ENCODE measurements at places on chromosomes 5 and 9.

DNA sequence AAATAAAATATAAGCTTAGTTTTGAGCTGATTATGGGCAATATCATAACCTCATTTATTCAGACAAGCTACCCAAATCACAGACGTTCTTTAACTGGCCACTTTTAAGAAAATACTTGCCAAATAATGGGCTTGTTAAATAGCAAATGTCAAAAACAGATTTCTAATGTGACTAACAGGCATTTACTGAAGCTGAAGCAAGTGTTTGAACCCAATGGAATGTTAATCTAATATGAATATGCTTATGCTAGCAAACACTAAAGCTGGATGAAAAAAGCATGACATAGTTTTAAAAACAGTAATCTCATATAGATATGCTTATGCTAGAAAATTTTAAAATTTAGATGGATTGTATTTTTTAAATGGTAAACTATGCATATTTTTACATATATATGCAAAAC is 411.6 kb upstream of the PTGER4 start:
- no peak for DNase-seq

DNA sequence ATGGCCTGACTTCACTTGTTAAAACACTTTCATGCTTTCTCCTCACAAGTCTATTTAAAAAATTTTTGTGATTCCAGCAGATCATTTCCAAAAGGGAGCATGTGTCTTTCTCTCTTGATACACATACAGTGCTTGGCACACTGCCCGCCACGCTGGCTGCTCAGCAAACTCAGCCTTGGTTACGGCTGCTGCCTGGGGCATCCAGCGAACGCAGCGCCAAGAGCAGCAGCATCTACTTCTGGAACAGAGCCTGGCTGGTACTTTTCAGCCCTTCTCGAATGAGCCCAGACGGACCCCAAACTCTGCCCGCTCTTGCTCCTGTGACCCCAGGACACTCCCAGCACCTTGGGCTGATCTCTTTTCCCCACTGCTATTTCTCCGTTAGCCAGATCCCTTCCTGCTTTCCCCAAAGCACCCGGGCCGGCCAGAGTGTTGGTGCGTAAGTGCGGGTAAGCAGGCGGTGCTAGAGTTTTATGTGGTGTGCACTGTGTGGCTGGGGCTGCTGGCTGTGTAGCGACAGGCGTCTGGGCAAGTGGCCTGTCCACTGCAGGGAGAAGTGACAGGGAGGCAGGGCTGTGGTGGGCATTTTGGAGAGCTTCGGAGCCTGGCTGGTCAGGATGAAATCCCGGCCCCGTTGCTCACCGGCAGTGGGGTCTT is 73.2 kb downstream of the SH3PXD2B start:
- DNase-seq: no peak

- DNase-seq: no peak
Observed at GRCh38 chr9:136257381-136258298, 12.0 kb upstream of the QSOX2 start.

DNA sequence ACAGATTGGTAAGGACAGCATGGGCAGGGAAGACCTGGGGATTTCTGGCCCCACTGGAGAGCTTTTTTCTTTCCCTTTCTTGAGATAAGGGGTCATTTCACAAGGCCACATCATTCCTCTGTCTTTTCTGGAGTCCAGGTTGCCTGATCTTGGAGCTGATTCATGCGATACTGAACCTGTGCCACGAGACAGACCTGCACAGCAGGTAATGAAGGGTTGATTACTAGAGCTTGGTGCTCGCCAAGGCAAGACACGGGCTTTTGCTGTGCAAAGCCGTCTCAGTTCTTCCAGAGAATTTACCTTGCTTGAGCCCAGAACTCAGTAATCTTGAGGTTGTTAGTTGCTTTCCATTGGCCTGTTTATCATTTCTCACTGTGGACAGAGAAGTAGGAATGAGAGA is 39.2 kb downstream of the NUP188 start:
- DNase-seq: no peak

DNA sequence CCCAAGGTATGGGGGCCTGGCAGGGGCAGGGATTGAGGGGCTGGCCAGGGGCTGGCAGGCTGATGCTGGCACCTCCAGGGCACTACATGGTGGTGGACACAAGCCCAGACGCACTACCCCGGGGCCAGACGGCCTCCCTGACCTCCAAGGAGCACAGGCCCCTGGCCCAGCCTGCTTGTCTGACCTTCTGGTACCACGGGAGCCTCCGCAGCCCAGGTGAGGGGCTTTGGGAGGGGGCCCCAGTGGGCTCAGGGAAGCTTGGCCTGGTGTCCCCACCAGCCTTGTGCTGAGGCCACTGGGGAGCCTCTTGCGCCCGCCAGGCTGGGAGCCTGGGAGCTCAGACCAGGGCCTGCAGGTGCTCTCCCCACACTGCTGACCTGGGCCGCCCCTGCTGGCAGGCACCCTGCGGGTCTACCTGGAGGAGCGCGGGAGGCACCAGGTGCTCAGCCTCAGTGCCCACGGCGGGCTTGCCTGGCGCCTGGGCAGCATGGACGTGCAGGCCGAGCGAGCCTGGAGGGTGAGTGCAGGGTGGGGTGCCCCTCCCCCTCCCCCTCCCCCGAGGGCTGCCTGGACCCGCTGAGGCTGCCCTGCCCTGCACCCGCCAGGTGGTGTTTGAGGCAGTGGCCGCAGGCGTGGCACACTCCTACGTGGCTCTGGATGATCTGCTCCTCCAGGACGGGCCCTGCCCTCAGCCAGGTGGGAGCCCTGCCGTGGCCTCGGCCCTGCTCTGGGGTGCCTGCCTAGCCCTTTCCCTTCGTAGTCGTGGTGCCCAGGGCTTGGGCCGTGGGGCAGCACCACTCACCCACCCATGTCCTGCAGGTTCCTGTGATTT is 5.7 kb downstream of the MAMDC4 start:
- no peak for DNase-seq

DNA sequence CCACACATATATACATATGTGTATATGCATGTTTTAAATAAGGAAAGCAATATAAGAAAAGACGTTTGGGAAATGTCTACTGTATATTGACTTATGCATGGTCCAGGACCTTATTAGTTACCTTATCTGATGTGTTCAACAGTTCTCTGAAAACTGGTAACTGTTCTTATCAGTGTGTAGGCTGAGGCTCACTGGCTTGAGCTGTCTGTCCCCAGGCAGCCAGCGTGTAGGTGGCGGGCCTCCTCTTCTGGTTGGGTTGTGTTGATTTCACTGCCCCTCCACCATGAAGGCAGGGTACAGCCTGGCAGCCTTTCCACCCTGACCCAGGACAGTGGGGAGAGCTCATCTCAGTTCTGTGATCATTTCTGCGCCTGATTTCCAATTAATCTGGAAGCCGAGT is 38.7 kb upstream of the SEMA4D start:
- no peak for DNase-seq

- no peak for DNase-seq
Observed at GRCh38 chr9:135214054-135214640, 126.7 kb downstream of the OLFM1 start.

DNA sequence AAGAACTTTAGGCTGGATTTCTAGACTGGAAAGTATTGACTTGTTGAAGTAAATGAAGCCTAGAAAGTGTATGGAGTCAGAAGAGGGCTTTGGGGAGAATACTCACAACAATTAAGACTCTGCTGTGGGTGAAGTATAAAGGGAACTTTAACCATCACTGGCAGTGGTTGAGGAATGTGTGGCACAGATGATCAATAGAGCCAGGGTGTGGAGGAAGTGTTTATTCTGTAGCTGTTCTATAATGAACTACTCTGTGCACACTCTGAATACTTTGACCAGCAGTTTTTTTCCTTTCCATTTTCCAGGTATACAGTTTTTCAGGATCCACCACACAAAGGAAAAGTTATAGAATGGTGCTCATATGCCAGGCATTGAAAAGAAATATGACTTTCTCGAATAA is 106.7 kb downstream of the SCAMP1 start:
- DNase-seq: no peak

DNA sequence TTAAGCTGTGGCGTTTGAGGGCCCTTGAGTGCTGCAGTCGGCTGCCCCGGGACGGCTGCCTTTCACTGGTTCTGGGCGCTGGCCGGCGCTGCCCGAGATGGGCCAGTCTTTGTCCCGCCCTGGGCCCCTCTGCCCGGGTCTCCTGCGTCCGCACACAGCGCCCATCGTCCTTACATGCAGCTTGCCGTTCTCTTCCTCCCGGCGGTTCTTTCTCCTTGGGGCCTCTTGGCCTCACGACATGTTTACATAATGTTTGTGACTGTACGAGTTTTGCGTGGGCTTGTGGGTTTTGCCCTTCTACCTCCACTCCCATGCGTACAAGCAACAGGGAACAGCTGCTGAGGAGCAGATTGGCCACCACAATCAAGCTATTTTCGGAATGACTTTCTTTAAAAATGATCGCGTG is 618 bp downstream of the TNPO1 start:
- DNase-seq: peak; percentile 88

- DNase-seq: no peak
Observed at GRCh38 chr5:142870532-142871362, 100.6 kb downstream of the ARHGAP26 start.

DNA sequence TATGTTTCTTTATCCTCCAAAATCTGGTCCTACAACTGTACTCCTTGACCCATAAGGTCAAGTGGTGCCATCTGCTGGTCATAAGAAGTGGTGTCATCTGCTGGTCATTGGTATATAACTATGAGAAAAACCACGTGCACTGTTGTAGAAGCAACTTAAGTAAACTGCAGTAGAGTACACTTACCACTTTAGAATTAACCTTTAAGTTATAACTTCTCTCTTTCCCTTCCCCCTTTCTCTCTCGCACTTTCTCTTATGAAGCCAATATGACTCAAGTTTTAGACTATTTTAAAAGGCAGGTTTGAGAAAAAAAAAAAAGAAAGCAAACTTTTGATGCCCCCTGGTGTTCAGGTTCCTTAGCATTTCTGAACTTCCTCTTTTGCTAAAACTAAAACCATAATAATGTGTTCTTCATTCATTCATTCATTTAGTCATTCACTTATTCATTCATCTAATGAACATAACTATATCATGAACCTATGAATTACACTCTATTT is 12.8 kb upstream of the MTAP start:
- DNase-seq: peak; percentile 80

- no peak for DNase-seq
Observed at GRCh38 chr9:85009251-85009650, 339.7 kb downstream of the NTRK2 start.

DNA sequence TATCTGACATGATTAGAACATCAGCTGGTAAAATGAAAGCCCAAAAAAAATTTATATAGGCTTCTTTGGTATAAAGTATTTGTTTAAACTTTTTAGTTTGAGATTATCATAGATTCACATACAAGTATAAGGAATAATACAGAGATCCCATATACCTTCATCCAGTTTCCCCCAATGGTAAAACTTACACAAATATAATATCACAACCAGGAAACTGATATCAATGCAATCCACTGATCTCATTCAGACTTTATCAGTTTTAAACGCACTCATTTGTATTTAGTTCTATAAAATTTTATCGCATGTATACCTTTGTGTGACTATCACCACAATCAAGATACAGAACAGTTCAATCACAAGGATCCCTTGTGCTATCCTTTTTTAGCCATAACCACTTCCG is 3.8 kb downstream of the FAM114A2 start:
- DNase-seq: no peak

DNA sequence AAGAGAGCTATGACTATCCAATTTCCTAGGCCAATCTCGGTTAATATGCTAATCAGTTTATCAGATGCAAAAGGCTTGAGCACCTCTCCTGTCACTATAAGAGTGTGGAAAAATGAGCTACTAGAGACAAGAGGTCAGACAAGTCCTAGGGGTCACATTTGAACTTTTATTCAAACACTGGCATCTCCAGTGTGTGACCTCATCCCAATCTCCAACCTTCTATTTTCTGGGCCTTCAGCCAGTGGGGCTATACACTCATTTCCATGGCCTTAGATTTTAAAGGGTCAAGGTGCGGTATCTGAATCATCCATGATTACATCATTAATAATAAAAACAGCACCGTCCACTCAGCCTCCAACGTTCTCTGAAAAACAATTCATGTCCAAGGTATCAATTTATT is 139.6 kb upstream of the LRRTM2 start:
- no peak for DNase-seq

GRCh38 chr5:5404381-5404780 is 18.1 kb upstream of the ICE1 start:
- DNase-seq: no peak

DNA sequence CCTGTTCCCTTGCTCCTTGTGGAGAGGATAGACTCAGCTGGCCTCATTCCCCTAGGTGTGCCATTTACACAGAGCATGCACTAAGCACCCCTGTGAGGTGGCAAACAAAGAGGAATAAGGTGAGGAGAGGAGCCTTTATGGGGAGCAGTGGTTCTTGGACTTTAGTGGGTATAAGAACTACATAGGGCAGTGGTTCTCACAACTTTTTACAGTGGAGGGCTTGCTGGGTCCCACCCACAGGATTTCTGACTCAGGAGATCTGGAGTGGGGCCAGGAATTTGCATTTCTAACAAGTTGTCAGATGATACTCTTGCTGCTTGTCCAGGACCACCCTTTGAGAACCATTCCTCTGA is 42.0 kb downstream of the CSF1R start:
- peak; percentile 9 for DNase-seq

GRCh38 chr5:26856238-26856637 is 182.1 kb downstream of the CDH9 start:
- no peak for DNase-seq

GRCh38 chr9:82164159-82164558 is 175.6 kb downstream of the SPATA31D1 start:
- no peak for DNase-seq

DNA sequence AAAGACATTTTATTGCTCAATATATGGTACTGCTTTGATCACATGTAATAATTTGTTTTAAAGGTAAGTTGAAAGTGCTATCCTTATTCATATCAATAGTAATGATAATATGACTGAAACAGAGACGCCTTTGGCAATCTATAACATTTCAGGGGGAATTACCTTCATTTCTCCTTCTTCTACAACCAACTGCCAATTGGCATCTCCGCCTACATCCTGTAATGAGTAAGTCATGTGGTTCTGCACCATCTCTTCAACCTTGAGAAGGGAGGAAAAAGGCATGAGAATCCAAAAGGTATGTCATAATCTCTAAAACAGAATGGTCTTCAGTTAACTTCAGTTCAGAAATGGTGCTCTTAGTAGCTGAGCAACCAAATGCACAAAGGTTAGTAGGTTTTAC is 52.4 kb downstream of the HMGCR start:
- no peak for DNase-seq

GRCh38 chr9:121850366-121850765 is 198.9 kb downstream of the DAB2IP start:
- no peak for DNase-seq

DNA sequence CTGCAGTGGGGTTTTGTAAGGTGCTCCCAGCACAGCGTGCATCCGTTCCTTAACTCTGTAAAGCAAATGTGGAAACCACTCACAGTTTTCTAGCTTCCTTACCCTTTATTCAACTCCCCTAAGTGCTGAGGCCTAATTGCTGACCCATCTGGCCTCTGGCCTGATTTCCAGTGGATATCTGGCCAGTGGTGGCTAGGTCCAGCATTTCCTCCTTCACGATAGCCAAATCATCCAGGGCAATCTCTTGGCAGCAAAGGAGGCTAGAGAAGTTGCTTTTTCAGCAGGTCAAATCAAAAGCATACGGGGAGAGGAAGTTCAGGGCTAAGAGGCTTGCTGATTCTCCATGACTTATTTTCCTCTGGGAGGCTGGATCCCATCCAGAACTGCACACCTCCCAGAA is 286.3 kb upstream of the VLDLR start:
- no peak for DNase-seq
